ENCODE measurements at places on chromosomes 2 and 18.

GRCh38 chr2:235614900-235615712, 121.3 kb downstream of the AGAP1 start:
- DNase-seq = no peak

DNA sequence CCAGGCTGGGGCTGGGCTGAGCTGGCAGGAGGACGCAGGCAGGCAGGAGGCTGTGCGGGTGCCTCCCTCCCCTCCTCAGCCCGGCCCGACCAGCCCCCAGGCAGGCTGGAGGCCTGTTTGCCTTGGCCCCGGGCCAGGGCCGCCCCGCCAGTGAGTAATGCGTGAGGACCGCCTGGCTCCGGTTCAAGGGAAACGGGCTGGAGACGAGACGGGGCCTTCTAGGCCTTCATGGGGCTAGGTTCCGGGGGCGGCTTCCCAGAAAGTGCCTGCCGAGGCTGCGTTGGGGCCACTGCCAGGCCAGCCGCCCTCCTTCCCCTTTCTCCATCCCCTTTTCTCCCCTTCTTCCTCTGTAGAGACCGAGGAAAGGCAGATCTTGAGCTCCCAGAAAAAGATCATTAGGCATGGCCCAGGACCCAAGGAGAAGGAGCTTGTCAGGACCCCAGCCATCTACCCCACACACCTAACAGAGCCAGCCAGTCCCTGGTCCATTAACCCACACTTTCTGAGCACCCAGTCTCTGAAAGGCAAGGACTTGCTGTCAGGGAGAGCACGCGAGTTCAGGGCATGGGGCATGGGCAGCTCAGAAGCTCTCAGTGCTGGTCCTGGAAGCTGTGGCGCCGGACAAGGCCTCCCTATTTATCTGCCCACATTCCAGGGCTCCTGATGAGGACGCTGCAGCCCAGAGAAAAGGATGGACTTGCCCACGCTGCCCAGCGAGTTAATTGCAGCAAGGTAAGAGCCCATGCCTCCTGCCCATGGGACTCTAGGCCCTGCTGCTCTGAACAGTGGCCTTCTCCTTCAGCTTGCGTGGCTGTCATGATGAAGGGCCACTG, 48.5 kb downstream of the SMAD7 start:
- no peak for DNase-seq

DNA sequence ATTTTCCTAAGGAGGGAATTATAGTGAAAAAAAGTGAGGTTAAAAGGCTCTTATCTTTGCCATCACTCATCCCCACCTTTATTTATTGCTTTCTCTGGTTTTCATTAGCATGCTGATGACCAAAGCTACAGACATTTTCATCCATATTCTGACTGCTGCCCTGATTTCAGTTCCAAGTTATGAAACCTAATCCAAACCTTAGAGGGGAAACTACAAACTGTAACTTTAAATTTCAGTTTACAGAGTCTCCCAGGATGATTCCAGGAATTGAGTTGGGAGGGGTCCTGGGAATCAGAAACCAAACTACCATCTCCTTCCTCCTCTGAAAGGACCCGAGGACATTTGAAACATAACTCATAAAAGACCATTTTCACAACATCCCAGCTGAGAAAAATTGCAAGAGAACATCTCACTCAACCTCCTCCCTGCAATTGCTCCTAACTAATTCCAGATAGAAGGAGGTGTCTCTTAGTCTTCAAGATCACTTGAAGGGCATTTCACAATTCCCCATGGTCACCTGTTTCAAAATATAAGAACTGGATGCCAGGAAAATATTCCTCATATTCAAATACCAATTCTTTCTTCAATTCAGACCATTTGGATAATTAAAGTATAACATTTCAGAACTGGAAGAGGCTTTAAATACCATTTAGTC, 520.6 kb downstream of the TNS1 start:
- DNase-seq = no peak

DNA sequence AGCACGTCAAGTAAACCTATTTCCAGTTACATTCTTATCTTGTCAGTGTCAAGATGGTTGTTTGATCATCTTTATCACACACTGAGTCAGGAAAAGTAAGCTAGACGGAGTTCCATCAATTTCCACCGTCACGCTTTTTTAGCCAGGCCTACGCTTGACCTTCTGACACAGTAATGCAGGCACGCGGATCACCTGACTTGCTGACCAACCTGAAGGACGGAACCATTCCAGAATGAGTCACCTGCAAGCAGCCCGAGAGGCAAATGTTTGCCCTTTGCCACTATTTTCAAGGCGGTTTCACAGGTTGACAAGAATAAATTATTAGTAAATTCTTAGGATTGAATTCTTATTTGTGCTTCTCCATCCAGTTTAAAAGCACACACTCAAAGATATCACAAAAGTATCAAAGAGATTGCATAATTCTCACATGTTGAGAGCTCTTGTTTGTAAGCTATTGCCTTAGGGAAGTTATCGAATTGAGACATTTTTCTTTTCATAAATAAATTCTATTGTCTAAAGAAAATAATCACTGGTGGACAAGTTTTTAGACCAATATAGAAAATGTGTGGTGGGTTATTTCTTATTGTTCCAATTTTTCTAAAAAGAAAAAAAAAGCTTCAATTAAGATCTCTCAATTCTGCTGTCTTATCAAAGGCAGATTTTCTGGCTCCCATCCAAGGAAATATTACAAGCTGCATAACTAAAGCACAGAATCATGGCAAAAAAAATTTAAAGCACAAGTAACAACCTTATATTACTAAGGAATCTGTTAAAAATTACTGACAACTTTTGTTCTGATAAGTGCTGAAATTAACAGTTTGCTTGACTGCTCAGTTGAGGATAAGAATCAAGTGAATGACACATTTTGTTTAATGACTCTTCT, 31.9 kb downstream of the UXS1 start:
- no peak for DNase-seq

GRCh38 chr18:24669015-24669414, 208.6 kb downstream of the HRH4 start:
- DNase-seq = no peak

DNA sequence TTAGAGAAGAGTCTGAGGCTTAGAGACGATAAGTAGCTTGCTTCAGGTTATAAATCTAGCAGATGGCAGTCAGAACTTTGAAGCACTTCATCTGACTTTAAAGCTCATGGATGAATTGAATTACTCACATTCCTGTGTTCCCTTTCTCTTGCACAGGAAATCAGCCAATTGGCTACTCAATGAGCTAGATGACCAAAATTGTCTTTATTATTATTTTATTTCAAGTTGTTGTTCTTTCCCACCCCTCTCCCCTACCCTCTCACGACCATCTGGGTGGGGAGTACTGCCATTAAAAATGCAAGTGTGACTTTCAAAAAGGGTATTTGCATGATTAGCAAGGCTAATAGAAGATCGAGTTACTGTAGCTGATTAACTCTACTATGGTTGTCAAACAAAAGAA, 491.1 kb downstream of the NR4A2 start:
- no peak for DNase-seq

DNA sequence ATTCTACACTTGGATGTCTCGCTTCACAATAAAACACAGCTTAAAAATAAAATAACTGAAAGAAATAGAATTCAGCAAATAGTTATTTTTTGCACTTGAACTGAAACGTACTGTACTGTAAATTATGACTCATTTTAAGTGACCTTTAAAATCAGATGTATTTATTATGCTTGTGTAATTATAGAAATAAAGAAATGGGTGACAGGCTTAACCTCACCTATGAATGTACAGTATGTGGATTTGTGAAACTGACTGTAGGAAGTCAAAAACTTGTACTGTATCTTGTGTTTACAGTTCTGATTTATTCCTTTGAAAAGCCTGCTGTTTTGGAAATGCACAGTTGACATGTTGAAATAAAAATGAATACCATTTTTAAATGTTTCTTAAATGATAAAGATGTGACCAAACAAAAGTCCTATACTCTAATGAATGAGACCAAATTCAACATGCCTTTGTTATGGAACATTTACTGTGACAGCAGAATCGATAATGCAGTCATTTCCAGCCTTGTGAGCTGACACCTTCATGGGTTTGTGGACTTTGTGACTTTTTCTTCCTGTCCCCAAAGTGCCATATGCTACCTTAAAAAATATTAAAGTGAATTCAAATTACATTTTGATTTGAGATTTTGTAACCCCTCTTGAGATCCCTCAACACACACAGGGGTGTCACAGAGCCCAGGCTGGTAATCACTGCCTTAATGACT, 32.7 kb downstream of the NEMP2 start:
- DNase-seq = no peak

DNA sequence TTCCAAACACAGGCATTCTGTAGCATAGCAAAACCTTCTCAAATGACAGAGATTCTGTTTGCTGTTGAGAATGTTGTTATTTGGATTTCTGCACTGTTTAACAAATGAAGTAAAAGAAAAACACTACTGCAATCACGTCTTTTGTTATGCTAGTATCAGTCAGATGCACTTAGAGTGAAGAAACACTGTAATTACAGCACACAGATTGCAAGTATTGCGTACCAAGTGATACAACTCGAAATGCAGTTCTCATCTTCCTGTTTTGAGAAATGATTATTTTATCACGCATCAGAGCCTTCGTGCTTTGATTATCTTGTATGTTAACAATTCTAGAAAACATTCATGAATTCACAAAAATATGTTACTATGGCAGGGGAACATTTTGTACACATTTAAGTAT, 41.8 kb upstream of the KLF11 start:
- no peak for DNase-seq

DNA sequence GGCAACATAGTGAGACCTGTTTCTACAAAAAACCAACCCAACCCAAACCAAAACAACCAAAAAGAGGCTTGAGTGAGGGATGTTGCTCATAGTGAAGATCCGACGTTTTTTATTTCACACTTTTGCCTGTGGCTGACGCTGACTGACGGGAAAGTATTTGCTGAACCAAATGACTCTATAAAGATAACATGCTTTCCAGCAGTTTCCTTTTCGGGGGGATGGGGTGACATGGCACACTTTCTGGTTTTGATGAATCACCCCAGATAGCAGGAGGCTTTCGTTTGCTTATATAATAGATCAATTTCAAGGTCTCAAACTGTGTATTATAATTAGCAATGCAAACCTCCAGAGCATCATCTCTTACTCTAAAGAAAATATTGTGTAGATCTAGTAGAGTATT, 150.8 kb downstream of the AQP4 start:
- no peak for DNase-seq

GRCh38 chr2:207897541-207898353, 127.6 kb downstream of the PLEKHM3 start:
- no peak for DNase-seq

DNA sequence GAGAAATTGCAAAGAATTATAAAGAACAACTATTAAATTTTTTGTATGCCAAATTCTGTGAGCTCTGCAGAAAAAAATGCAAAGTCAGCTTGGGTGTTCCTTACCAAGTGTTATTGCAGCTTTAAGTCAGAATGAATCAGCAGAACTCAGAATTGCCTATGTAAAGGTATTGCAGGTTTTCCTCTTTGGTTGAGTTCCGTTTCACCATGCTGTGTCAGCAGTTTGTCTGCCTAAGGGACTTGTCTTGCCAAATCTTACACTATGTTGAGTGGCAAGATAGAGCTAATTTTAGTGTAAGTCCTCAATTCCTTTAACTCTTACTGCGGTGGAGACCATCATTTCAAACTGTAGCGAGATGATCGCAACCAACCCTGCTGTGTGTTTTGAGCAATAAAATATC, 38.8 kb downstream of the ADAM23 start:
- DNase-seq = no peak

GRCh38 chr2:215755641-215756345, 257.6 kb downstream of the MREG start:
- no peak for DNase-seq

- no peak for DNase-seq
These were observed 312.5 kb upstream of the NRP2 start for GRCh38 chr2:205369813-205370212.

DNA sequence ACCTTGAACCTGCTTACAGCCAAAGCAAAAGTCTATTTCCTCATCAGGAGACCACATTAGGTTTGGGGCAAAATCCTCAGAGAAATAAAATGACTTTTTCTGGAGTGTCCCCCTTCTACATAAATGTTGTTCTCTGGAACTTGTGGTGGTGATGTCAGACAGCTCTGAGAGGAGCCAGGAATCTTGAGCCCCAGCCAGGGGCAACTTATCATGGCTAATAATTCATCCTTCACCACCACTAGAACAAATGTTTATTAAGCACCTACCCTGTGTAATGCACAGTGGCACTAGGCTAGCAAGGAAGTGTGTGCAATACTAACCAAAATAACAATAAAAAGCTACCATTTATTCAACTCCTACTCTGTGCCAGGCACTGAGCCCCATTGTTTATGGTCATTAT, 9.0 kb upstream of the BMP10 start:
- no peak for DNase-seq

GRCh38 chr2:228768818-228769217, 502.3 kb downstream of the PID1 start:
- DNase-seq = no peak

GRCh38 chr2:135256531-135257260, 204.6 kb downstream of the RAB3GAP1 start:
- no peak for DNase-seq

GRCh38 chr2:170733798-170734600, 18.9 kb downstream of the SP5 start:
- no peak for DNase-seq

DNA sequence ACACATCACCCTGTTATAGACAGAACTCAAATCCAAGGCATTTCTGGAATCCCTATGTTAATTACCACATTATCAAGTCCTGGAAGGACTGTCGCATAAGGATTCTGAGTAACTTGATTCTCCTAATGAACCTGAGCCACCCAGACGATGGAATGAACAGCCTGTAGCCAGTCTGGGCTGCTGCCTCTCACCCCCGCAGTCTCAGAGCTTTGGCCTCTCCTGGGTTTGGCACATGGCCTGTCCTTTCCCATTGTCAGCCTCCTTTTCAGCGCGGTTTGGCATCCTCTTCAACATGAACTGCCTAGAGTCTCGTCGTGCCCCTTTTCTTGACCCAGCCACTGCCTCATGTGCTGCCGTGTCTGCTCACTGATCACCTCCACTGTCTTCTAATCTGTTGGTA, 147.6 kb downstream of the SLC8A1 start:
- no peak for DNase-seq

DNA sequence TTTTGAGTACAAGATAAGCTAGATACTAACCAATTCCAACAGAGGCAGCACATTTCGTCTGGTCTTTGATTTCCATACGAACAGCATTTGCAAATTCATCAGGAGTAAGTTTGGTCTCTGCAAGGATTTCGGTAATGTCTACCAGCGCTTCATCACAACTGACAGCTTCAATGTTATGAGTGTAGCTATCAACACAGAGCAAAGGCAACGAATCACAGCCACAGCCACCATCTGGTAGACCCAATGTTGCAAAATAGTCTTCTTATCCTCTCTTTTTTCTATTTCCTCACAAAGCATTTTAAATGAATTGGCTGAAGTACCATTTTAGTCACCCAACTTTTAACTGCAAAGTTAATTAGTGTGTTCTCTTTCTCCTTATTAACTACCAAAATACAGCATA, 68.3 kb downstream of the REV1 start:
- no peak for DNase-seq

GRCh38 chr2:31426096-31426495, 11.6 kb upstream of the XDH start:
- DNase-seq = no peak

DNA sequence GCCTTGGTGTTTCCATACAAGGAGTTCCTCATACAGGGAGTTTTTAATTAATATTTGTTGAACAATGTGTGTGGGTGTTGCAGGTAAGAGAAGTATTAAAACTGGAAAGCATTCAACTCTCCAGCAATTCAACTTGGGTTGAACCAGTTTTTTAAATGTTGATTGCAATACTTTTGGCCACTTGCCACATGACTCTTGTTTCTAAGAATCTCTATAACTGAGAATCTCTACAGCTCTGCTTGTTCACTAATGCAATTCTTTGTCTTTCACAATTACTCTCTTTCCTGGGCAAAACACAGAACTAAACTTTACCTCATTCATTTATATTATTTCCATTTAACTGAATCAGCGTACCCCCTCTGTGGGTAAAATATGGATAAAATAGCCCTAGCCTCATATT, 429.4 kb downstream of the ARHGAP15 start:
- no peak for DNase-seq
